Activated CD4-positive, alpha-beta T cell treated with anti-CD3 and anti-CD28 coated beads, Interleukin-2, amount 10 ng/mL, durations not matched to agents 7 days and 5 days (primary cell): ENCODE measurements at places on chromosomes 4 and X. TPM values are rescaled to one million over a fixed set of nuclear protein-coding genes. Genes with fewer than 3 reads are reported as not detected.

The PNMA6F gene
- total RNA-seq, result not detected

The MAGEA4 gene
- not detected for total RNA-seq

The TEX13C gene
- total RNA-seq, result not detected

The IL2 gene
- 1.6 TPM for total RNA-seq

The FREM3 gene
- not detected for total RNA-seq

The STARD8 gene
- total RNA-seq, result 0.06 TPM

The SATL1 gene
- total RNA-seq, result not detected

The ITM2A gene
- 148 TPM for total RNA-seq

The SYTL4 gene
- total RNA-seq, result not detected

The GPRASP3 gene
- total RNA-seq, result 1.2 TPM

- H3K4me1 ChIP-seq, result no peaks in the 10 kb centered on the region
- H3K27ac ChIP-seq, result no peak overlapping the region
- H3K4me3 ChIP-seq, result no peak overlapping the region
- H3K36me3 ChIP-seq, result no peaks in the 10 kb centered on the region
- H3K27me3 ChIP-seq, result peaks cover 6% of the 10 kb centered on the region
- no peak for DNase-seq
Observed at GRCh38 chr4:75180217-75180616, 247.3 kb downstream of the PARM1 start.

- H3K4me1 ChIP-seq, result peaks cover 30% of the 10 kb centered on the region
- no peak for DNase-seq
- H3K27me3 ChIP-seq, result no peaks in the 10 kb centered on the region
- peaks cover 5% of the 10 kb centered on the region for H3K36me3 ChIP-seq
- H3K27ac ChIP-seq, result peak overlapping the region; percentile 63
- no peak overlapping the region for H3K4me3 ChIP-seq
Observed at GRCh38 chr4:7777871-7778509, 161.7 kb downstream of the AFAP1 start.

DNA sequence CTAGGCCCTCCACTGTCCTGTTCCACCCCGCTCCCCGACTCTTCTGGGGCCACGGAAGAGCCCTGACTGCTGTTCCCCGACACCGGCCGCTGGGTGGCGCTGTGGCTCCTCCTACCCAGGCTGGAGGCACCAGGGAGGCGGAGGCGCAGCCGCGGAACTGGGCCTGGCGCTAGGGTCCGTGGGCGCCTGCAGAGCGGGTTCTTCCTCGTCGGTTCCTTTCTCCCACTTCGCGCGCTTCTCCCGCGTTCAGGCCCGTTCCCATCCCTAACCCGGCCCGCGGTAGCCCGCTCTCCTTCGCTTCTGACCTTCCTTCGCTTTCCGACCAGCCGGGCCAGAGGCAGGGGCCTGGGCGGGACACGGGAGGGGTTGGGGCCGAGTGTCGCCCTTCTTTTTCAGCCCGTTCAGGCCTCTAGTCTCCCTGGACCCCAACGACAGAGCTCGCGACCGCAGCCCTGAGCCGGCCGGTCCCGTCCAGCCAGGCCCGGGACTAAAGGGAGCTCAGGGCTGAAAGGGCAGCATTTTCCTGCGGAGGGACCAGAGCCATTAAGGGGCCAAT, 34.3 kb downstream of the NALF2 start:
- H3K36me3 ChIP-seq, result no peaks in the 10 kb centered on the region
- H3K4me1 ChIP-seq, result peaks cover 10% of the 10 kb centered on the region
- H3K4me3 ChIP-seq, result peak overlapping the region; percentile 30
- no peak overlapping the region for H3K27ac ChIP-seq

GRCh38 chrX:22035236-22035635, 3.1 kb downstream of the PHEX start:
- H3K27ac ChIP-seq, result no peak overlapping the region
- H3K4me3 ChIP-seq, result no peak overlapping the region
- H3K4me1 ChIP-seq, result no peaks in the 10 kb centered on the region
- no peak for DNase-seq
- no peaks in the 10 kb centered on the region for H3K27me3 ChIP-seq

GRCh38 chr4:82223715-82224114, 150.1 kb downstream of the HNRNPD start:
- no peak overlapping the region for H3K27ac ChIP-seq
- peak overlapping the region; percentile 18 for H3K4me3 ChIP-seq
- H3K4me1 ChIP-seq, result peaks cover 9% of the 10 kb centered on the region
- H3K27me3 ChIP-seq, result peaks cover 2% of the 10 kb centered on the region
- DNase-seq, result peak; percentile 51

DNA sequence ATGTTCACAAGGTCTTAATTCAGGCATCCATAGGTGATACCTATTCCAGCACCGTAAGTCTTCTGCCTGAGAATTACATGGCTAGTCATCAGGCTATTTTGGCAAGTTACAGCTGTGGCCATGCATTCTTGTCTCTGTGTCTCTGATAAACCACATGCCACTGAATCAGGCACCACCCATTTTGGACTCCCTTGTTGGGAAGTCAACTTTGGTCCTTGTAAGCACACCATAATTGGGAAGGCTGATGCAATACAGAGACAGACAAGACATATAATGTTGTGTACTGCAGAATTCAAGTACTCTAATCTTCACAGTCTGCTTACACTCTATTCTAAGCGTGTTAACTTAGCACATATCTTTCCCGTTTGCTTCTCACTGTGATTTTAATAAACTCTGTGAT, 483.7 kb upstream of the FTHL17 start:
- no peaks in the 10 kb centered on the region for H3K36me3 ChIP-seq
- H3K27ac ChIP-seq, result no peak overlapping the region
- H3K27me3 ChIP-seq, result no peaks in the 10 kb centered on the region
- no peak for DNase-seq
- H3K4me1 ChIP-seq, result no peaks in the 10 kb centered on the region
- no peak overlapping the region for H3K4me3 ChIP-seq

- no peaks in the 10 kb centered on the region for H3K27me3 ChIP-seq
- peaks cover 85% of the 10 kb centered on the region for H3K4me1 ChIP-seq
- H3K4me3 ChIP-seq, result peak overlapping the region; percentile 18
Observed at GRCh38 chr4:38672397-38673129, 8.6 kb downstream of the KLF3 start.

DNA sequence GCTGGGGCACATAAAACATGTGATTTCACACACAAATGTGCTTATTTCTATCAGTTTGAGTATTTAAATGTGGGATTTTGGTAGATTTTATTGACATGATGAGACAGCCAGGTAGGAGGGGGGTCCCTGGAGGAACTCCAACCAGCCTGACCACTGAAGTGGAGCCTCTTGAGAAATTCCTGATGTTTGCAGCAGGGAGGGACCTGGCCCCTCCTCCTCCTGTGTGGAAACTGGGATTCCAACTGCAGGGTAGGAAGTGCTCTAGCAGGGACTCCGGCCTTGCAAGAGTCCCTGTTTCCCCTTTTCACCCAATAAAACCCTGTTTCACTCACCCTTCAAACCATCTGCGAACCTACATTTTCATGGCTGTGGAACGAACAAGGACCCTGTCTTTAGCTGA, 2224.0 kb upstream of the AGA start:
- no peak for DNase-seq
- no peak overlapping the region for H3K27ac ChIP-seq
- no peaks in the 10 kb centered on the region for H3K27me3 ChIP-seq
- H3K4me3 ChIP-seq, result no peak overlapping the region
- no peaks in the 10 kb centered on the region for H3K36me3 ChIP-seq
- H3K4me1 ChIP-seq, result no peaks in the 10 kb centered on the region

- no peaks in the 10 kb centered on the region for H3K4me1 ChIP-seq
- no peak overlapping the region for H3K4me3 ChIP-seq
- H3K27ac ChIP-seq, result no peak overlapping the region
- DNase-seq, result no peak
Observed at GRCh38 chr4:158190718-158191117, 17.9 kb upstream of the GASK1B start.

DNA sequence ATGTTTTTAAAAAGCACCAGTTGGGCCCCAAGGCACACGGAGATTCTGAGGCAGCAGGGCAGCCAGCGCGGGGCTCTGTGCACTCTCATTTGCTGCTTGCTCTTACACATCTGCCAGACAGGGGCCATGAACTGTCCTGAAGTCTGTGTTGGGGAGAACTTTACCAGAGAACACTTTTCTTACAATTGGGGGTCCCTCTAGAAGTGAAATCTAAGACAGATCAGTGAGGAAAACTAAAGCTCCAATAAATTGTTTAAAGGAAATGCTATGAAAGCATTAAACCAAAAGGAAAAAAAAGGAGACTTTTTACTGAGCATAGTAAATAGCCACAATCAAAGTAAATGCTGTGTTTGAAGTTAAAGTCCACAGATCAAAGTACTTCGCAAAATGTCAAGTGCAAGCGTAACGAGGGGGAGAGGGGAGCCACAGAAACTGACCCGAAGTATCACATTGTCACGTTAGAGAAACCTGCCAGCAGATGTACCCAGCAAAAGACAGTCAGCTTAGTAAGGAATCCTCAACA, 37.8 kb downstream of the SORBS2 start:
- no peaks in the 10 kb centered on the region for H3K4me1 ChIP-seq
- DNase-seq, result no peak
- H3K36me3 ChIP-seq, result no peaks in the 10 kb centered on the region
- H3K27me3 ChIP-seq, result peaks cover 9% of the 10 kb centered on the region
- H3K27ac ChIP-seq, result no peak overlapping the region
- no peak overlapping the region for H3K4me3 ChIP-seq

DNA sequence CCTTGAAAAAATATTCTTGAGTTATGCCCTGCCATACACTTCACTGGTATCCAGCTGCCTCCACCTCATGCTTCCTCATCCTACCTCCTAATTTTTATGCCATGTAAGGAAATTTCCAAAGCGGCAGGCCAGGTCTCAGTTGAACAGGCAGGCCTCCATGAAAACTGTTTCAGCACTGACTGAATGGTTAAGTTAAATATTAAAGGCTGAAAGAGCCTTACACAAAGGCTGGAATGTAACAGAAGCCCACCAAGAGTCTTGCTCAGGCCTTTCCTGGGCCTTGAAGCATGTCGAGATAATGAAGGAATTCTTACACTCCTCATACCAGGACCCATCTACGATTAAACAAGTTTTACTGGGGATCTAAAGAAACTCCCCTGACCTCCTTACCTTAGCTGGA, 359.6 kb upstream of the NOCT start:
- peaks cover 2% of the 10 kb centered on the region for H3K27me3 ChIP-seq
- no peaks in the 10 kb centered on the region for H3K4me1 ChIP-seq
- H3K4me3 ChIP-seq, result no peak overlapping the region
- H3K27ac ChIP-seq, result no peak overlapping the region
- H3K36me3 ChIP-seq, result no peaks in the 10 kb centered on the region

GRCh38 chr4:47598320-47598719, 113.2 kb downstream of the ATP10D start:
- H3K27me3 ChIP-seq, result no peaks in the 10 kb centered on the region
- no peak for DNase-seq
- H3K4me1 ChIP-seq, result no peaks in the 10 kb centered on the region
- H3K36me3 ChIP-seq, result no peaks in the 10 kb centered on the region
- H3K27ac ChIP-seq, result no peak overlapping the region
- no peak overlapping the region for H3K4me3 ChIP-seq

DNA sequence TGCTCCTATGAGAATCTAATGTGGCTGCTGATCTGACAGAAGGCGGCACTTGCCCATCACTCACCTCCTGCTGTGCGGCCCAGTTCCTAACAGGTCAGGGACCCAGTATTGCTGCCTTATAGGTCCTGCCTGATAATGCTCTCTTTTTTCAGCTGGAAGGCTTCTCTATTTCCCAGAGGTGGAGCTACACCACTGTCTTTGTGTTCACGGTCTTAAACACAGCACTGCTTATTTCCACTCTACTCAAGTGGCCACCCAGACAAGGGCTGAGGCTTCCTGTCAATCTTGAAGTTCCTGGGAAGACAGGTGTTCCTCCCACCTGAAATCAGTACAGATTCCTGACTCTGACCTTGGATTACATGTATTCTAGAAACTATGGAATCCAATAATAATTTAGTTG, 270.6 kb downstream of the NR3C2 start:
- H3K4me3 ChIP-seq, result no peak overlapping the region
- no peak for DNase-seq
- no peaks in the 10 kb centered on the region for H3K36me3 ChIP-seq
- H3K27ac ChIP-seq, result no peak overlapping the region

GRCh38 chrX:17842769-17843525, 18.2 kb downstream of the RAI2 start:
- DNase-seq, result no peak
- H3K27me3 ChIP-seq, result no peaks in the 10 kb centered on the region
- no peaks in the 10 kb centered on the region for H3K4me1 ChIP-seq
- no peak overlapping the region for H3K27ac ChIP-seq
- H3K36me3 ChIP-seq, result no peaks in the 10 kb centered on the region

DNA sequence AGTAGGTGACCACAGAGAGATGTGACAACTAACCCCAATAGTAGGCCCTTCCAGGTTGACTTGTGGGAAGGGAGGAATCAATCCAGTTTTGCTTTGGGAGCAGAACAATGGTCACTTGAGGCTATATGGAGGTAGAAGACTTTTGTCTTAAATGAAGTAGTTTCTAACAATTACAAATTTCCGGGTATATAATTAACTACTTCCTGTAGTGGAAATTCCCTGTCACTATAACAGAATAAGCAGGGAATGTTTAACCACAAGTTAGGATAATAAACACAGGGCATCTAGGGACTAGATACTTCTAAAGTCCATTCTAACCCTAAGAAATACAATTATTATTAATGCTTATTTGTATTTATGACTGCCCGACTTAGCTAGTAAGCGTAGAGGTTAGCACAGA, 99.0 kb upstream of the TRPC3 start:
- peaks cover under 1% of the 10 kb centered on the region for H3K27me3 ChIP-seq
- H3K4me3 ChIP-seq, result no peak overlapping the region
- no peaks in the 10 kb centered on the region for H3K36me3 ChIP-seq
- DNase-seq, result no peak

GRCh38 chrX:72280321-72280845, 3.3 kb upstream of the RPS4X start:
- peaks cover 14% of the 10 kb centered on the region for H3K4me1 ChIP-seq
- H3K36me3 ChIP-seq, result peaks cover 7% of the 10 kb centered on the region
- peaks cover 16% of the 10 kb centered on the region for H3K27me3 ChIP-seq
- DNase-seq, result no peak

DNA sequence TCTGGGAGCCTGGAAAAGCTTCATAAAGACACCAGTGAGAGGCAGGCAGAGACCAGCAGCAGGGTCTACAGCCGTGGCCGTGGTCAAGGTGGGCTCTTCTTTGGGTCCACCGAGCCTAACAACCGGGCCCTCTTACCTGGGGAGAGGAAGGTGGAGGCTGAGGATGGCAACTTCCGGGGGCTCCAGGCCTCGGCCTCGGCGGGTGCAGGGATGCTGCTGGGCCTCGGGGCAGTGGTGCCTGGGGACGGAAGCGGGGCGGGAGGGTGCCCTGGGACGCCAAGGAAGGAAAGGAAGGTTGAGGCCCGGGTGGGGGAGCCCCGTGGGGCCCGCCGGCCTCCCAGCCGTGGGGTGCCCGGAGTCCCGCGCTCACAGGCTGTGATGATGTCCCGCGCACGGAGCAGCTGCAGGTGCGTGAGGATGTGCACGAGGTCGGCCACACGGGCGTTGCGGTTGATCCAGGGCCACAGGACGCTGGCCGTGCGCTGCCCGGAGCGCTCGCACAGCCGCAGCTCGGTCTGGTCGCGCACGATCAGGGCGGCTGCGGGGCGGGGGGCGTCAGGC, 561 bp downstream of the IRAK1 start:
- peaks cover 18% of the 10 kb centered on the region for H3K36me3 ChIP-seq
- peak overlapping the region; percentile 90 for H3K27ac ChIP-seq
- DNase-seq, result peak; percentile 16
- H3K4me3 ChIP-seq, result peak overlapping the region; percentile 86

- H3K4me3 ChIP-seq, result no peak overlapping the region
- H3K27ac ChIP-seq, result no peak overlapping the region
- no peaks in the 10 kb centered on the region for H3K4me1 ChIP-seq
- no peak for DNase-seq
- H3K27me3 ChIP-seq, result peaks cover 6% of the 10 kb centered on the region
Observed at GRCh38 chr4:99394896-99395295, 40.2 kb downstream of the ADH7 start.
